ENCODE measurements at places on chromosomes 3 and 15.

DNA sequence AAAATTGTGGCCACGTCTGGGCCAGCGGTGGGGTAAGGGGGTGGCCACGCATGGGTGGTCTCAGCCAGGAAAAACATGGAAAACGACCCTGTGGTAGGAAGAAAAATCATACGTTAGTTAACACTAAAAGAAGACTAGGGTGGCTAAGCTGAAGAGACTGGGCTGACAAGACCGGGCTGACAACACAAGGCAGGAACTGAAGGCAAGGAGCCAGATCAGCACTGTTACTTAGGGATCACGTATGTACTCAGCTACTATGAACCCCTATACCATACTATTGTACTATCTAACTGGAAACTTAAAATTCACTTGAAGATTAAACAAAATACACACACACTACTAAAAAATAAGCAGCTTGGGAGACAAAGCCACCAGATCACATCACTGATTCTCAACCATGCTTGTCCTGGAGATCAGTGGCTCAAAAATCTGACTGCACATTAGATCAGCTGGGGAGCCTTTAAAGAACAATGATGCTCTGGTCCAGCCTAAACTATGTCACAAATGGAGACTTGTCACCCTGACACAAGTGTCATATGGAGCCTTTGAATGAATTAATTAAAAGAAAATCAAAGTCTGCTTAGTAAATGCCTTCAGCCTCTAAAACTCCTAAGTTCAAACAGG lies 442.2 kb downstream of the SHQ1 start:
- no peak for DNase-seq

GRCh38 chr15:88342666-88343065 lies 86.1 kb upstream of the NTRK3 start:
- DNase-seq: no peak

GRCh38 chr15:77021803-77022381 lies 27.0 kb downstream of the PSTPIP1 start:
- peak; percentile 38 for DNase-seq

DNA sequence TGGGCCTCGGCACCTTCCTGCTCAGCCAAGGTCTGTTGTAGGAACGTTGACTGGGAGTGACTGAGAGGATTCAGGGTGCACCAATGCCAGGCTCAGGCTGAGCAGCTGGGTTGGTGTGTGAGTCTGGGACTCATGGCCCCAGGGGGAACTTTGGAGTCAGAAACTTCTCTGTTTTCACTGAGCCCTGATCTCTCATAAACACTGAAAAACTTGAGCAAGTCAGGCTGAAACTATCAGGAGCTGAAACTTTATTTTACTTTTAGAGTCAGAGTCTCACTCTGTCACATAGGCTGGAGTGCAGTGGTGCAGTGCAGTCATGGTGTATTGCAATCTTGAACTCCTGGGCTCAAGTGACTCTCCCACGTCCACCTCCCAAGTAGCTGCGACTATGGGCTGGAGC lies 3.0 kb downstream of the TRAK1 start:
- DNase-seq: no peak

DNA sequence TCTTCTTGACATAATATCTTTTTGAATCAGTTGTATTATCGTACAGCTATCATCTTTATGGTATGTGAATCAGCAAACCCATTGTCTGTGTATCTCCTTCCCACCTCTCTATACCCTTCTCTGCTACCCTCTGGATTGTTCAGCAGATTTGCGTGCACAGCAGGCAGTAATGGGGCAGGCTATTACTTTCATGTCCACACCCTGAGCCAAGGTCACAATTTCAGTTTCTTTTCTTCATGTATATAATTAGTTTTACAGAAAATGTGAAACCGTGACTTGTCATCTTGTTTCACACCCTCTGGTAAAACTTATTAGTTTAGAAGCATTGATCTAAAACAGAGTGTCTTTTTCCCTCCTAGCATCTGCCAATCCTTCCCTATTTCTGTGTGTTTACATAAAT lies 770.4 kb upstream of the SEMA6D start:
- no peak for DNase-seq

GRCh38 chr3:191008074-191008473 lies 145.6 kb upstream of the GMNC start:
- DNase-seq: no peak

GRCh38 chr3:149247929-149248691 lies 26.5 kb upstream of the CP start:
- no peak for DNase-seq

- DNase-seq: no peak
Observed at GRCh38 chr15:80367094-80367493, 37.1 kb upstream of the ARNT2 start.

GRCh38 chr15:57697588-57697987 lies 8.9 kb upstream of the POLR2M start:
- no peak for DNase-seq

GRCh38 chr15:100285641-100286295 lies 56.0 kb downstream of the ADAMTS17 start:
- DNase-seq: no peak

DNA sequence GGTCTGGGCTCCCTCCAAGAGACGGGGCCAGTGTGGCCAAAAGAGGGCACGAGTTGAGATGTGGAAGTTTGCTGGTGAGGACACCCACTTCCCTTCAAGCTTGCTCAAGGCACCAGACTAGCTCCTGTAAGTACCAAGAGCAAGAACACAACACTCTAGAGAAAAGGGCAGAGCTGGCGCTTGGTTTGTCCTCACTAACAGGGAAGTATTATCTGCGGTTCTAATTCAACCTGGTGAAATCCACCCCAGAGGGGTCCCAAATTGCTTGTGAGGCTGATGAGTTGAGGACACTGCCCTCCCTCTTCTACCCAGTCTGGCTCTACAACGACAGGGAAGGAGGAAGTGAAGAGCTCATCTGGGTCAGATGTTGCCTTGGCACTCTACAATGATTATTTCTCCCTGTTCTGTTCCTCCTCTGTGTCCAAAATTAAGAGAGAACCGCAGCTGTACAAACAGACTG lies 16.9 kb upstream of the FSIP1 start:
- DNase-seq: no peak
